NCI-H2029 (cell line): ENCODE measurements at places on chromosomes 11 and 22.

DNA sequence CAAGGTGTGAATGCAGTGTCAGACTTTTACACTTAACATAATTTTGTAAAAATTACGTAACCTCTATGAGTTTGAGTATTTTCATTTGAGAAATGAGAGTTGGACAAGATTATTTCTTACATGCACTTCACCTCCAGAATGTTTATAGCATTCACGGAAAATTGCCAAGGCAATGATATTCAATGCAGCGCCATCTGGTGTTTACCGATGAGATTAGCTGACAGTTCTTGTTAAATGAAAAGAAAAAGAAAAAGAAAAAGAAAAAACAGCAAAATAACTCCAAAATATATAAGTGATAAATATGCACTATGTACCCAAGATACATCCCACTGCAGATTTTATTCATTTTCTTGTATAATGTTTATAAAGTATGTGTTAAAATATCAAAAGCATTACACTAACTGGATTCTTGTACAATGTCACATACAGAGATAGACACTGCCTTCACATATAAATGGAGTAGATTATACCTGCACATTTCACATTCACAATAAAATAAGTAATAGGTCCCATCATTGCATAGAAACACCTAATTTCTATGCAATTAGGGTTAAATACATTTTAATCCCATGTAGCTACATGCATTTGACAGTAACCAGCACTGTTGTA, 976.3 kb upstream of the FAT3 start:
- peak; percentile 4 for DNase-seq

GRCh38 chr11:112514011-112514740, 253.5 kb upstream of the PLET1 start:
- DNase-seq, result no peak

GRCh38 chr22:29316141-29316828, 788 bp upstream of the RASL10A start:
- no peak for DNase-seq

DNA sequence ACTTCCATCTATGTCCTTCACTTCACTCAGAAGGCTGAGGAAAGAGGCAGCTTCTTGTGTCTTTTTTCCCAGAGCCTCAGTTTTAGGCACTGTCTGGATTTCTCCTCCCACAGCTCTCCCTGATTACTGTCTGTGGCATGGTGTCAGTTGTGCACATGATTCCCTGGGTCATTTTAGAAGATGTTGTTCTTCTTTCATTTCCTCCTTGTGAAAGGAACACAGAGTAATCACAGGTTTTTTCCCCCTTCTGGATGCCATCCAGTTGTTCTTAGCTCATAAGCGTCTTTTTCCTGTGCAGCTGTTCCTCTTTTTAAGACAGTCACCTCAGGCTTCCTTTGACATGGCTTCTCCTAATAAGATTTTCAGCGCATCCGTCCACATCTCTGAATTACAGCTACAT, 212.2 kb downstream of the FAM181B start:
- DNase-seq, result no peak

DNA sequence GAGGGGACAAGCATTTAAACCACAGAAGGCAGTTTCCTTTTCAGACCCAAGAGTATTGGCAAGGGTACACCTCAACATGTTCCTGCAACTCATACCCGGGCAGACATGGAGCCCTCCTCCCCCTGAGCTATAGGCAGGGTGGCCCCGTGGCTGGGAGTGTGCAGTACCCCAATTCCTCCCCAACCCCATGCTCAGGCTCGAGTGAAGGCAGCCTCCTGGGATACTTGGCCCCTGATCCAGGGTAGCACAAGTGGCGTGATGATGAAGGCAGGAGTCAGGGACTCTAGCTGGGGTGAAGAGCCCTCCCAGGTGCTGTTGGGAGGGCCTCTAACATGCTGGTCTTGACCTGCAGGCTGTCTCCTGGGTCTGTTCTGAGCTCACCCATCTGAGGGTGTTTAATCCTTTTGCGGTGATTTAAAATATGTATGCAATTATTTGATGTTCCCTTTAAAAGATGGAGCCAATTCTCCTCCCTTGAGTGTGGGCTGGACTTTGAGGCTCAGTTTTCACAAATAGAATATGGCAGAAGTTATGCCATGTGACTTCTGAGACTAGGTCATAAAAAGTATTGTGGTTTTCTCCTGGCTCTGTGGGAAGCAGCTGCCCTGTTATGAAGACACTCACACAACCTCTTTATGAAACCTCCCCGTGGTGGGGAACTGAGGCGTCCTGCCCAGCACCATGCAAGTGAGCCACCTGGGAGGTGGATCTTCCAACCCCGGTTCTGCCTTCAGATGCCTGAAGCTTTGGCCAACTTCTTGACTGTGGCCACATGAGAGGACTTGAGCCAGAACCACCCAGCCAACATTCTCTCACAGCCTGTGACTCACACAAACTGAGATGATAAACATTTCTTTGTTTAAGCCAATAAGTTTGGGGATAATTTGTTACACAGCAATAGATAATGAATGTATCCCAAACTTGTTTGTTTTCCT, 54.7 kb upstream of the NECTIN1 start:
- DNase-seq, result no peak

- DNase-seq, result no peak
Observed at GRCh38 chr11:96124155-96124554, 200.2 kb upstream of the MTMR2 start.

DNA sequence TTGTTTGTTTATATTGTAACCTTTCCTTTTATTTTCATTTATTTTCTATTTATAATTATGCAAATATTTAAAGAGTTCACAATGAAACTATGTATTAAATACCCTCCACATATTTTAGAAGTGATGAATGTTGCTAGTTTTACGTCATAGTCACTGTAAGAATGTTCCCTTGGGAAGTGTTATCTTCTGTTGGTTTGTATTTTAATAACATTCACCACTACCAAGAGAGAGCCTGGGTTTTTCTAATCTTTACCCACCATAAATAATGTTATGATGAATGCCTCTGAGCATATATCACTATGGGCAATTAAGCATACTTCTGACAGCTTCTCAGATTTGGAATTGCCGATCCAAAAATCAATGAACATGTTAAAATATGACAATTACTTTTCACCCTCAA, 80.7 kb downstream of the GGT1 start:
- DNase-seq, result no peak

GRCh38 chr11:61773356-61773755, 19.0 kb downstream of the TMEM258 start:
- DNase-seq, result no peak

- no peak for DNase-seq
Observed at GRCh38 chr11:32487270-32487669, 51.9 kb upstream of the WT1 start.
